ENCODE measurements at places on chromosomes 4 and X. TPM values are rescaled to one million over a fixed set of nuclear protein-coding genes. Genes with fewer than 3 reads are reported as not detected.

PAK3 gene
- total RNA-seq: 0.59 TPM

IL2RG gene
- total RNA-seq: 5.3 TPM

CPEB2 gene
- 6.2 TPM for total RNA-seq

FHL1 gene
- total RNA-seq: 828 TPM

UGT2B15 gene
- not detected for total RNA-seq

WNK3 gene
- total RNA-seq: 3.6 TPM

CDX4 gene
- total RNA-seq: not detected

SHISA3 gene
- 0.20 TPM for total RNA-seq

PRPS1 gene
- total RNA-seq: 164 TPM

DNA sequence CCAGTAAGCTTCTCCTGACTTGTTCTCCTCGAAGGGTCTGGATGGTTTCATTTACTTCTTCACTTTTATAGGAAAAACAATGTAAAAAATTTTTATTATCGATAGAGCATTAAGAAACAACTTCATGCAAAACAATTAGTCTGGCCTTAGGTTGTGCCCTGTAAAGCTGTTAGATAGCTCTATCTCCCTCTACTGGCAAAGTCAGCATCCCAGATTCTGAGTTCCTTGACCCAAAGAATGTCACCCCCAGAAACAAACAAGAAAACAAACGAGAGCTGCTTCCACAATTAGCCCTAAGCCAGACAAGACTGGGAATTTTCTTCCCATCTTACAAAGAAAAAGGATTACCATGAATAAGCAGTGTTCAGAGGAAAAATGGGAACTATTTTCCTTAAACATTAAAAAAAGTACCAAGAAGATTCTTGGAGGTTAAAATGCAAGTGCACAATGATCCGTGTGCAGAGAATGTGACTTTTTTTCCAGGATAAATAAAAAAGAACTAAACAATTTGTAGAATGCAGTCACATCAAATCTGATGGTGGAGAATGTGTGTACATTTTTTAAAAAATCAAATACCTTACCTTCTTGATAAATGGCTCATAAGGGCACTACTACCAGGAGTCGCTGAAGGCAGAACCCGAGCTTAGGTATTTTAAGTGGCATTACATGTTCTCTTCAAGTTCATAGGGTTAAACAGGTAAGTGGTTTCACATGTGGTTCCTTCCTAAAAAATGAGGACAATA, 293.2 kb downstream of the FBXO8 start:
- DNase-seq: peak; percentile 27

DNA sequence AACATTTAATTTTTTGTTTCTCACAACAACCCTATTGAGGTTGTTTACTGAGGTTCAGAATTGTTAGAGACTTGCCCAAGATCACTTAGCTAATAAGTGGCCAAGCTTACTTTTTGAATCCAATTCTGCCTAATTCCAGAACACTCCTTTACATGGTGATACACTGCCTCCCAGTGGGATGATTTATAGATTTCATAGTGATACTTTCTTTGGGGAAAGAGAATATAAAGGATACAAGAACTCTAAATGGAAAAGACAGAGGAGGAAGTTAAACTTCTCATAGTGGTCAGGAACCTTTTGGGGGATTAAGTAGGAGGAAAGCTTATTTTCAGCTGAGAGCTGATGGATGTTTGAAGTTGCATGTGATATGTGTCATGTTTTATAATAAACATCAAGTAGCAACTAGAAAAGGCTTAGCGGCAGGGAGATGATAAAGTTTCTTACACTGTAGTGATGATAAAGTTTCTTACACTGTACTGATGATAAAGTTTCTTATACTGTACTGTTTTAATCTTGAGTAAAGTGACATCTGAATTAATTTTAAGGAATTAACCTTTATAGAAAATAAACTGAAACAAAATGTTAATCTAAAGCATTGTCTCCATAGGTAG, 15.3 kb downstream of the STAG2 start:
- DNase-seq: peak; percentile 68

DNA sequence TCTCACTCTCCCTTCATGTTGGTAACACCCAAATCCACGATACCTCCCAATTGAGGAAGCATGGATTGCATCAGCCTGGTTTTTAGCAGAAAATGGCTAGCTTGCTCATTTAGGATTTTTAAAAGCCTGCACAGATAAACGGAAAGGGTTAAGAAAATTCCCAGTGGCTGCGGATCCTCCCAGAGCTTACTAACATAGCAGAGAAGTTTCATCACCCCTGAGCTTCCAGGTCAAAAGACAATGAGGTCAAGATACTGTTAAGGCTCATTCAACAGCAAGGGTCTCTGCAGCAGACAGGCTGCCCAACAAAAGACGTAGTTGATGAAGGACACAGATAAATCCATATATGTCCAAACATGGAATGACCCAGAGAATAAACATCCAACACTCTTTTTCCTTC, 220.2 kb downstream of the ASMT start:
- DNase-seq: no peak

DNA sequence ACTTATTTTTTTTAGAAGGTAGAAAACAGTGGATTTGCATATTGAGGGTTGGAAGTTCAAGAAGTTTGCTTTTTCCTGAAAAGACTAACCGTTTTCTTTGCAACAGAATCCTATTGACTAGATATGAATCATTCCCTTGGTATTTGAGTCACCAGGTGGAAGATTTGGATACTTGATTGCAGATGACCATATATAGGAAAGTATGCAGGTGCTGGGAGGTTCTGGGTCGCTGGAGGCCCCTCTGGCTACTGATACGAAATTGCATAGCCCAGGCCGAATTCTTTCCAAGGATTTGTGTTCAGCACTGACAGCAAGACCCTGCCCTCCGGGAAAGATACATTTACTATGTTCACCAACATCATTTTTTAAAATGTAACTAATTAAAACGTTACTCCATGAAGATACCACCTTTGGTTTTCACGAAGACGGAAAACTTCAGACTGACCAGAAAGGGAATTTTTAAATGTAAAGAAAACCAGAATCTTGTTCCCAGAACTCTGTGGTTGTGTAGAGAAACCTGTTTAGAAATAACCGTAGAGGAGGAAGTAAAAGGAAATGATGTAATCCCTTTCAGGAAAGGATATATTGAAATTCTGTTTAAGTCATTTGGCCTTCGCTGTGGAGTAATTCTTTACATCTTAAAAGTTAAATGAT, 946 bp downstream of the ANXA3 start:
- peak; percentile 80 for DNase-seq

- DNase-seq: peak; percentile 40
Measured at GRCh38 chr4:155342142-155342541, 34.6 kb downstream of the MAP9 start.

GRCh38 chrX:83145876-83146275, 362.2 kb upstream of the POU3F4 start:
- no peak for DNase-seq

DNA sequence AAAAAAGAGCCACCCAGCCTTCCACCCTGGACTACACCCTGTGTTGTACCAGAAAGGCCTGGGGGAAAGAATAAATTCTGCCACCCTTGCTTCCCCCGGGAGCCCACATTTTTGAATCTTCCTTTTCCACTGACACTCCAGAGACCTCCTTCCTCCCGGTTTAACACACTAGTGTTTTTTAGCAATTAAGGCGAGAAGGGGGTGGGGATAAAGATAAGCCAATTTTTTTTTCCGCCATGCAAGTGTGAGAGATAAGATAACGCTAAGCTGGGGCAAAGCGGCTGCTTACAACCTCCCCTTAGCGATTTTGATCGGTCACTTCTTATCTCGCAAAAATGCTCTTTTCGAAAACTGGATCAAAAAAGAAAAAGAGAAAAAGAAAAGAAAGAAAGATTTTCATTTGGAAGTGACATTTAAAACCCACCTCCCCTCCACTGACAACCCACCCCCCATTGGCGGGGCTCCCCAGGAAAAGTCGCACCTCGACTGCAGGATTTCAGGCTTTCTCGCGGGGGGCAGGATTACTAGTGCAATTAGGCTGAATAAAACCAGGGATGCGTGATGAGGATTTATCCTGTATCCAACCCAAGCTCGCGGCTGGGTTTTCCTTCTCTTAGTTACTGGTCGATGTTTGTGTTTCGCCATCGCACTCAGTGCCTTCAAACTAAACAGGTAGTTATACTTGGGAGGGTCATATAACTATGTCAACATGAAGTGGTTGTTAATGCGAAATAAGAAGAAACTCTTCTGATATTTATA, 6.0 kb upstream of the BCOR start:
- DNase-seq: no peak

- no peak for DNase-seq
Measured at GRCh38 chr4:13782231-13782630, 154.7 kb upstream of the BOD1L1 start.

GRCh38 chrX:39293203-39293602, 491.9 kb downstream of the MID1IP1 start:
- no peak for DNase-seq

DNA sequence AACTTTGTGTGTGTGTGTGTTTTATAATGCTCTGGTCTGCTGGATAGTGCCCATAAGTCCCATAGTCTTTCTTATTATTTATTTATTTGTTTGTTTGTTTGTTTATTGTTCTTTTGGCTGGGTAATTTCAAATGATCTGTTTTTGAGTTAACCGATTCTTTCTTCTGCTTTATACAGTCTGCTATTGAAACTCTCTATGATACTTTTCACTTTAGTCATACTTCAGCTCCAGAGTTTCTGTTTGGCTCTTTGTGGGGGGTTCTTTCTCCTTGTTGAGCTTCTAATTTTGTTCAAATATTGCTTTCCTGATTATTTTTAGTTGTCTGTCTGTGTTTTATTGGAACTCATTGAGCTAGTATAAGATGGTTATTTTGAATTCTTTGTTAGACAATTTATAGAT, 10.0 kb downstream of the CXCL3 start:
- DNase-seq: no peak

GRCh38 chr4:39571054-39571453, 43.8 kb upstream of the UGDH start:
- DNase-seq: peak; percentile 6

GRCh38 chrX:119041175-119041574, 31.6 kb upstream of the CT47C1 start:
- DNase-seq: peak; percentile 97

GRCh38 chrX:49892542-49892941, 13.3 kb downstream of the USP27X start:
- no peak for DNase-seq

DNA sequence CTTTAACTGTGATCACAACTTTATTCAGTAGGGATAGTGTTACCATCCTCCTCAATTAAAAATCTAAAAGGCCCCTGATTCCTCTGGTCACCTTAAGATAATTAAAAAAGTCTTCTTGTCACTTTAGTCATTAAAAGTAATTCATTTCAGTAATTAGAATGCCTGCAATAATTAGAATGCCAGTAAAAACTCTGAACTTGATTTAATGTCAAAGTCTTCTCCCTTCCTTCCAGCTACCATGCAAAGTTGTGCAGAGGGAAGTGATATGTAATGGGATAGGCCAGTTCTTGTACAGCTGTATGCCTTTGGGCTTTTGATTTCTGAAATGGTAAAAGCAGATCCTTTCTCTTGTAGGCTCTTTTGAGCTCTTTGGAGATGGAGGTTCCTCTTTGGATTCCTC, 417.2 kb downstream of the ADAM29 start:
- no peak for DNase-seq

Measured in M059J (cell line).